Fibroblast of skin of right quadriceps (primary cell): ENCODE measurements at places on chromosomes 1 and 21.
A peak's percentile ranks its signal among the peaks of the same experiment; 100 is the strongest.

- DNase-seq: peak; percentile 85
These were observed 17.2 kb downstream of the CDCP2 start for GRCh38 chr1:54135436-54136120.

DNA sequence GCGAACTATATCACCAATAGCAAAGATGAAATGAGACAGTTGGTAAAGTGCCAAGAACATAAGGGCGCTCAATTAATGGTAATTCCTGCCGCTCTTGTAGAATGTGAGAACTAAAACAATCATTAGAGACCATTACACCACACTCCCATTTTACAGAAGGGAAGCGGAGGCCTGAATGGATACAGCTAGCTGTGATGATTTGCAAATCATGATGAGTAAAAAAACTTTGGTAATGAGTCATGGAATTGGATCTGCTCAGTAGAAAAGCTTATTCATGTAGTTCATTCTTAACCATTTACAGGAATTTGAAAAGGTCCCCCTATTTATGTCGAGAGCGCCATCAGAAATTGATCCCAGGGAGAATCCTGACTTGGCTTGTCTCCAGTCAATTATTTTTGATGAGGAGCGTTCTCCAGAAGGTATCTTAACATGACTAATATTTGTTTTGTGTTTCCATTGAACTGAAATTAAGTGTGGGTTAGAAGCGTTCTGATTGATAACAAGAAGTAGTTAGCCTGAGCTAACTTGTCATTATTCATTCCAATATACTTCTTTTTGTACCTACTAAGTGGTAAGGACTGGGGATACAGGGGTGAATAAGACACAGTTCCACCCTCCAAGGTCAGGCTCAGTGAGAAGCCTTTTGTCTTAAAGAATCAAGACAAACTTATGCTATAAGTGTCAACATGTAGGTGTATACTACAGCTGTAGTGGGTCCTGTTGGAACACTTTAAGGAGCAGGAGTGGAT lies 812 bp downstream of the TTC4 start:
- DNase-seq: peak; percentile 59

- no peak for DNase-seq
These were observed 10.7 kb downstream of the ENAH start for GRCh38 chr1:225642177-225642576.

- no peak for DNase-seq
These were observed 62.5 kb downstream of the SCCPDH start for GRCh38 chr1:246786606-246787238.

- DNase-seq: peak; percentile 78
These were observed 88.8 kb downstream of the ST3GAL3 start for GRCh38 chr1:43796111-43796581.

- DNase-seq: peak; percentile 10
These were observed 58.0 kb downstream of the MDM4 start for GRCh38 chr1:204574016-204574864.

DNA sequence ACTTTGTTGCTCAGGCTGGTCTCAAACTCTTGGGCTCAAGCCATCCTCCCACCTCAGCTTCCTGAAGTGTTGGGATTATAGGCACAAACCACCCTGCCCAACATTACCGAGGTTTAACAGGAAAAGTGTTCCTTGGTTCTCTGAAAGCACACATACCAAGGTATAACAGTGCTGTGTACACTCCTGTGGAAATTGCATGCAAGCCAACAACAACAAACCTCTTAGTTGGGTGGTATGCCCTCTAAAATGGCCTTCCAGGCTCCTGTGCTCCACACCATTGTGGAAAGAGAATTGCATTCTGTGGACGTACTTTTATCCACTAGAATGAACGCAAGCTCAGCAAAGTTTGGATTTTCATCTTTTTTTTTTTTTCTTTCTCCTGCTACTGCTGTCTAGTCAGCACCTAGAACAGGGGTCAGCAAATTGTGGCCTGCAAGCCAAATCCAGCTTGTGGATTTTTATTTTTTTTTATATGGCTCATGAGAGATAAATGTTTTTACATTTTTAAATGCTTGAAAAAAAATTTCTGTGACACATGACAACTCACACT lies 192.2 kb upstream of the TNR start:
- DNase-seq: no peak

- DNase-seq: no peak
These were observed 12.6 kb upstream of the DENND1B start for GRCh38 chr1:197787623-197788536.

DNA sequence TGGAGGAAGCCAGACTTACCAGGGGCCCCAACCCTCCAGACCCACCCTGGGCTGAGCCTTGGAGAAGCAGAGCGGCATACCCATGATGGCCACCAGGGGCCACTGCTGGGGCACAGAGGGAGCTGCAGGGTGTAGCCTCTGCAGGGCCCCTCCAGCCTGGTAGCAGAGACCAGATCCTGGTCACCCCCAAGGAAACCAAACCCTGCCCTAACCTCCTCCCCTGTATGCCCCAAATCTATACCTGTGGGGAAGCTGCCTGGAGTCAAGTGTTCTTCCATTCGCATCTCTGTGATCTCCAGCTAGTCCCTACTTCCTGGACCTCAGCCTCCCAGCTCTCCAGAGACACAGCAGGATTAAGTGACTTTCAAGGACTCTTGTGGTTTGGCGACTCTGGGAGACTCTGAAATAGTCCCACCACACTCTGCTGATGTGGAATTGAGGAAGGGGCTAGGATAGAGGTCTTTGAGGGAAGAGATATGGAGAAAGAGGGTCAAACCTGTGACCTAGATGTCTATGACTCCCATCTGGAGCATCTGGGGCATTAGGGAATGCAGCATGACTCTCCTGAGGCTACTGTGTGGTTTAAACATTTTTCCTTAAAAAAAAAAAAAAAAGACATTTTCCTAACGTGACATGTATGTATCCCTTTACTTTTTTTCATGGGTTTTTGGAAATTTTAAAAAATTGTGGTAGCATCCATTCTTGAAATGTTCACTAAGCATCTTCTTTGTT lies 119.2 kb upstream of the IPO9 start:
- peak; percentile 70 for DNase-seq

- DNase-seq: peak; percentile 48
These were observed at the start of gene RNF220 for GRCh38 chr1:44405031-44405797. Gene RNF220 (plus strand): TSS chr1:44405255.
